Stimulated activated CD8-positive, alpha-beta memory T cell treated with anti-CD3 and anti-CD28 coated beads, Interleukin-7, amount 100 ng/mL, for 24 hours (primary cell): ENCODE measurements at places on chromosomes 5 and 9.

DNA sequence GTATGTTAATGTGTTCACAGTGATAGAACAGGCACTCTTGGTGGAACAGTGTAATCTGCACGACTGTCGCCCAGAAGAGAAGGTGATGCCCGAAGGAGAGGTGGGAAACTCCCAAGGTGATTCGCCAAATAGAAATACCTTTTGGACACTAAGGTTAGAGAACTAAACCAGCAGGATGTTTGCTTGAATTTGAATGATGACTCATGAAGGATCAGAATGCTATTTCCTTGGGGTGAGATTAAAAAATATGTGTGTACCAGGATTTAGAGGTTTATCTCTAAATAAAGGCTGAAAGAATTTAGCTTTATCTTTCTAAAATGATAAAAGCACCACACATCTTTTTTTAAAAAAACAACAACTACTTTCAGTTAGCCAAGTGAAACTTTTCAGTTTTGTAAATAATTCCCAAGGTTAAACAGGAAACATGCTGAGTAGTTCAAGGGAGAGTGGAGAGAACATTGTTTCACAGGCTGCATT, 297.4 kb upstream of the TAS2R1 start:
- DNase-seq, result no peak

GRCh38 chr9:96249746-96250145, 52.2 kb downstream of the HSD17B3 start:
- DNase-seq, result no peak

DNA sequence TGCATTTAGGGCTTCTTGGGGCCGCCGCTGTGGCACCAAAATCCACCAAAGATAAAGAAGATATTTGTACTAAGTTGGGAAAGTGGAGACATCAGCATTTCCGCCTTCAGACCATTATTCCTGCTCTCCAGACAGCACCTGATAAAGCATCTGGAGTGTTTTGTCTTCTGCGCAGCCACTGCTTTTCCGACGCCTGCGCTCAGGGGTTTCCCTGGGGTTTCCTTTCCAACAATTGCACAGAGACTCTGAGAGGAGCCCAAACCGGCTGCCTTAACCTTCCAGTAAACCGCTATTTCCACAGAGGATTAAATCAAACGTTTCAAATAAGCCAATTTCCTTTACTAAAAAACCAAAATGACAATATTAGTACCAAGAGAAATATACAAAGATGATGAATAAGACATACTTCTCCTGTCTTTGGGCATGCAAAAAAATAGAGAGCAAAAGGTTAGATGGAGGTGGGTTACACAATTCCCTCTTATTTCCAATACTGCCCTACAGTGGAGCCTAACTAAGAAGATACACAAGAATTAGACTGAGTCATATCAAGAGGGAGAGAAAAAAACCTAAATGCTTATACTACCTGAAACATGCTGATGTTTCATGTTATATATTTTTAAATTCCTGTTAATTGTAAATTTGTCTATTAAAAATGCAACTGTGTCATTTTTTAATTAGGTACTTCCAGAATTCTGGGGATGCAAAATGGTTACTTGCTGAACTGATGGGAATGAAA, 98.4 kb downstream of the MAPKAP1 start:
- DNase-seq, result no peak

DNA sequence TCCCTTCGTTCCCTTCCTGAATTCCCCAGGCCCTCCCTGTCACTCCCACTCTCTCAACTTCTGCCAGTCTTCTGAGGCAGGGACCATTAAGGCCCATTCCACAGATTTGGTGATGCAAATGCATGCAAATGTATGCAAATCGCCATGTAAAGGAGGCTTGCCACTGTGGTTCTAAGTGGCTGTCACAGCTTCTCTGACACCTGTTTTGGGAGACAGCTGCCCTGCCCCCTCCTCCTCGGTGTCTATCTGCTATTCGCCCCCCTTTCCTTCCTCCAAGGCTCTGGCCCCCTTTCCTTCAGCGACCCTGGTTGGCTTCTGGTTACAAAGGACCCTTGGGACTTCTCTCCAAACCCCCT, 10.5 kb upstream of the ARAP3 start:
- DNase-seq, result no peak

- DNase-seq, result no peak
Measured at GRCh38 chr5:17269201-17269600, 51.8 kb downstream of the BASP1 start.

- no peak for DNase-seq
Measured at GRCh38 chr9:105053209-105053652, 125.3 kb upstream of the ABCA1 start.

- no peak for DNase-seq
Measured at GRCh38 chr9:127447416-127448111, 3.6 kb downstream of the RPL12 start.

- DNase-seq, result no peak
Measured at GRCh38 chr5:86029308-86029707, 588.4 kb upstream of the COX7C start.
